ENCODE measurements at places on chromosomes 7 and 10. TPM values are rescaled to one million over a fixed set of nuclear protein-coding genes. Genes with fewer than 3 reads are reported as not detected.

- DNase-seq, result peak; percentile 26
Measured at GRCh38 chr10:70035531-70035930, 17.1 kb upstream of the MACROH2A2 start.

DNA sequence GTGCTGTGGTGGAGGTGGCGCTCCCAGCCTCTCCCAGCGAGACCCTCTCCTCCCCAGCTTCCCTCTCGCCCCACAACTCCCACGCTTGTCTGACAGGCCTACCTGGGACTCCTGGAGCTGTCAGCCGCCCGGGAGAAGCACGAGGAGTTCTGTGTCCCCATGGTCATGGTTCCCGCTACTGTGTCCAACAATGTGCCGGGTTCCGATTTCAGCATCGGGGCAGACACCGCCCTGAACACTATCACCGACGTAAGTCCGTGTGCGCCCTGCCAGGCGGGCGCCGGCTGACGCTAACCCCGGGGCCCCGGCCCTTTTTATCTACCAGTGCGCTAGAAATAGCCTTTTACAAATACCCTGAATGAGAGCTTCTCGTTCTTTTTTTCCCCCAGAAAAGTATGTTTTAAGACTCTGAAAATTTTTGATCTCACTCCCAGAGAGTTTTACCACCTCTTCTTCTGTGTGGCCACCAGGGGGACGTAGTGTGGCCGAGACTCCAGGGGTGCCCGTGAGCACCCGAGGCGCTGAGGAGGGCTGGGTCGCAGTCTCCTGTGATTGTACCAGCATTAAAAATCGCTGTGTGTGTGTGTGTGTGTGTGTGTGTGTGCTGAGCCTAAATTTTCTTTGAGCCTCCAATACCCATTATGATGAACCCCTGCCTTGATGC lies 52.6 kb downstream of the PFKP start:
- DNase-seq, result peak; percentile 30

GRCh38 chr7:8365499-8366110 lies 67.8 kb upstream of the NXPH1 start:
- peak; percentile 28 for DNase-seq

- DNase-seq, result no peak
Measured at GRCh38 chr7:127745445-127745844, 93.5 kb downstream of the SND1 start.

- DNase-seq, result peak; percentile 26
Measured at GRCh38 chr10:74888962-74889661, 62.7 kb downstream of the KAT6B start.

EZH2 gene
- 46.5 TPM for total RNA-seq

MYH16 gene
- 0.97 TPM for total RNA-seq
